Natural killer cell (primary cell): ENCODE measurements at places on chromosomes 16 and 17. TPM values are rescaled to one million over a fixed set of nuclear protein-coding genes. Genes with fewer than 3 reads are reported as not detected.

DNA sequence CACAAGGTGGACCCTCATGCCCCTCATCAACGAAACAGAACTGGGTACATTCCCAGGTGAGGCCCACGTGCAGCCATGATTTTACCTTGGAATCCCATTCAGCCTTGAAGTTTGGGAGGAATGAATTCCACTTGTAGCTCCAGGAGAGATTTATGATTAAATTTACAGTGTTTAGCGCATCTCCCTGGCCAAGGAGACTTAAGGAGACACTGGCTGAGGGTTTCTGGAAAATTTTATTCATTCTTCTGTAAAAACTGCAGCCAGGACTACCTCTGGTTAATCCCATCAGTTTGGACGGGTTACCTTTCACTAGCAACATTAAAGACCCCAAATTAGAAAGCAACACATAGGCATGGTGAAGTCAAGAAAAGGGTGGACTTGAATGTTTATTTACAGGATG is 87.2 kb upstream of the SMURF2 start:
- no peak overlapping the region for H3K4me3 ChIP-seq
- H3K4me1 ChIP-seq: no peaks in the 10 kb centered on the region
- H3K27me3 ChIP-seq: no peaks in the 10 kb centered on the region
- H3K36me3 ChIP-seq: peaks cover 35% of the 10 kb centered on the region

DNA sequence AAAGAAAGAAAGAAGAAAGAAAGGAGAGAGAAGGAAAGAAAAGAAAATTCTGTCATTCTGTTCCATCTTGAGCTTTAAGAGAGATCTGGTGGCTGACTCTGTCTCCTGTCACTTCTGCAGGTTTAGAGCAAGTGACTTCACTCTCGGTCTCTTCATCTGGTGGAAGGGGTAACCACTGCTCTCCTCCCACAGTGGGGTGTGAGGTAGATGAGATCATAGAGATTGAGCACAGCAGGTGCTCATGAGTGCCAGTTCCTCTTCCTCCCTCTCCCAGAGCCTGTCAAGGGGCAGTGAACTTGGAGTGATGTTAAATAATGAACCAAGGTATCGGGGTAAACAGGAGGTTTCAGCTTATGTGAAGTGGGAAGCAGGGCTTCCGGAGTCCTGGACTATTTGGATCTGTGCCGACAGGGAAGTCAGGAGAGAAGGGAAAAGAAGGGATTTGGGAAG is 47.7 kb downstream of the BEAN1 start:
- no peak overlapping the region for H3K4me3 ChIP-seq
- peak; percentile 81 for DNase-seq
- H3K36me3 ChIP-seq: no peaks in the 10 kb centered on the region
- peaks cover 33% of the 10 kb centered on the region for H3K4me1 ChIP-seq
- H3K27me3 ChIP-seq: no peaks in the 10 kb centered on the region

DNA sequence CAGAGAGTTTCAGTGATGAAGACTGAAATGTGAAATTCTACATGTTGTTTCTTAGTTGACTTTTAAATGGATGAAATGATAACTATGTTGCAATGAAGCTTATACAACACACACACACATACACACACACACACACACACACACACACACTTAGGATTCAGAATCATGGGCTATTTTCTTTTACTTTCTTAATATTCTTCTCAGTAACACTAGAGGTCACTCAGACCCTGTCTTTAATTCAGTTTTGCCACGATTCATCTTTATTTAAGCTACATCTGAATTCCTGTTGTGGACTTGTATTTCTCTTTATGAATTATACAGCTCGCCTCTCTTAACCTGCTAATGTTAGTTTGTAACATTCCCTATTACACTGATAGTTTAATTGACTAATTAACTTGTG is 109.6 kb upstream of the GOT2 start:
- H3K27ac ChIP-seq: no peak overlapping the region
- no peaks in the 10 kb centered on the region for H3K27me3 ChIP-seq
- no peaks in the 10 kb centered on the region for H3K4me1 ChIP-seq
- no peaks in the 10 kb centered on the region for H3K36me3 ChIP-seq
- no peak for DNase-seq
- H3K4me3 ChIP-seq: no peak overlapping the region

DNA sequence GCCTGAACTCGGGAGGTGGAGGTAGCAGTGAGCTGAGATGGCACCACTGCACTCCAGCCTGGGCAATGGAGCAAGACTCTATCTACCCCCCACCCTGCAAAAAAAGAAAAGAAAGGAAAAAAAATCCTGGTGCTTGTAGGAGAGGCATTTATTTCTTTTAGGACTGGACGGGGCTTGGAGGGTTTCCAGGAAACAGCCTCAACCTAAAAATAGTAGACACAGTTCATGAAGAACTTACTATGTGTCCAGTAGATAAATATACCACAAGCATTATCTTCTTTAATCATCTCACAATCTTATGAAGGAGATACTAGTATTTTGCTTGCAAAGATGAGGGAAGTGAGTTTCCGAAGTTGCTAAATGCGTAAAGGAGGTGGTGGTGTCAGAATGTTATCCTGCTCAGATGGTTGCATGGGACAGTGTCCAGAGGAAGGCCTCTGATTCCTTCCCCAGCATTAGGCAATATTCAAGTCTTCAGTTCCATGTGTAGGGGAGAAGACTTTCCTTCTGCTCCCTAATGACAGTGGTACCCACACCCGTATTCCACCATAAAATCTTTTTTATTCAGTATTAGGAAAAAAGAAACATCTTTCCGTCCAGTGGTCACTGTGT is 263.2 kb downstream of the WWOX start:
- H3K36me3 ChIP-seq: no peaks in the 10 kb centered on the region
- no peak for DNase-seq
- H3K4me3 ChIP-seq: no peak overlapping the region
- H3K4me1 ChIP-seq: no peaks in the 10 kb centered on the region
- H3K27ac ChIP-seq: no peak overlapping the region

GRCh38 chr16:27315333-27316037 is 1.7 kb downstream of the IL4R start:
- H3K27ac ChIP-seq: peak overlapping the region; percentile 92
- H3K27me3 ChIP-seq: no peaks in the 10 kb centered on the region
- peak; percentile 71 for DNase-seq
- H3K4me3 ChIP-seq: peak overlapping the region; percentile 72
- H3K36me3 ChIP-seq: peaks cover 2% of the 10 kb centered on the region

- peaks cover 13% of the 10 kb centered on the region for H3K4me1 ChIP-seq
- DNase-seq: no peak
- H3K36me3 ChIP-seq: peaks cover 5% of the 10 kb centered on the region
- no peak overlapping the region for H3K27ac ChIP-seq
- H3K27me3 ChIP-seq: no peaks in the 10 kb centered on the region
- H3K4me3 ChIP-seq: no peak overlapping the region
Measured at GRCh38 chr17:39402890-39403605, 1.6 kb upstream of the FBXL20 start.

DNA sequence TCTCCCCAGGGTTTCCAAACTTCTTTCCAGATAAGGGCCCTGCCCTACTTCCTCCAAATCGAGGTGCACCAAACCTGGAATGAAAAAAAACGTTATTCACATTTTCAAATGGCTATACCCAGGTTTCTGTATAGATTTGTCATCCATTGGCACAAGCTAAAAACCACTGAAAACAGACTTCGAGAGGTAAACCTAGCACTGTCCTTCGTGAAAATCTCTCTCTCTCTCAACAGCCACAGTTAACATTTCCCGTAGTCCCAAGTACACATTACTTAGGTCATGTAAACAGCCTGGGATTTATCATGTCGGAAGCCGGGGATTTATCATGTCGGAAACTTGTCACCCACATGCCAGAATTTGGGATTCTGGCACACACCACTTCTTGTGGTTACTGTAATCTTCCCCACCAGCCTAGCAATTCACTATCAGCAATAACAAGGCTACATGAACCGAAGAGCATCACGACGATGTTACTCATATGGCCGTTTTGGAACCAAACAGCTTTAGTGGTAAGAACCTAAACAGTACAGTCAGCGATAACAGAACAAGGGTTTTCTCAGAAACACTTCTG is 1.2 kb downstream of the DDX5 start:
- H3K27ac ChIP-seq: peak overlapping the region; percentile 94
- DNase-seq: no peak
- no peaks in the 10 kb centered on the region for H3K27me3 ChIP-seq
- H3K4me1 ChIP-seq: peaks cover 12% of the 10 kb centered on the region

GRCh38 chr17:57455063-57455914 is 199.0 kb downstream of the MSI2 start:
- H3K36me3 ChIP-seq: no peaks in the 10 kb centered on the region
- peaks cover 59% of the 10 kb centered on the region for H3K4me1 ChIP-seq
- H3K27ac ChIP-seq: no peak overlapping the region
- H3K4me3 ChIP-seq: no peak overlapping the region

DNA sequence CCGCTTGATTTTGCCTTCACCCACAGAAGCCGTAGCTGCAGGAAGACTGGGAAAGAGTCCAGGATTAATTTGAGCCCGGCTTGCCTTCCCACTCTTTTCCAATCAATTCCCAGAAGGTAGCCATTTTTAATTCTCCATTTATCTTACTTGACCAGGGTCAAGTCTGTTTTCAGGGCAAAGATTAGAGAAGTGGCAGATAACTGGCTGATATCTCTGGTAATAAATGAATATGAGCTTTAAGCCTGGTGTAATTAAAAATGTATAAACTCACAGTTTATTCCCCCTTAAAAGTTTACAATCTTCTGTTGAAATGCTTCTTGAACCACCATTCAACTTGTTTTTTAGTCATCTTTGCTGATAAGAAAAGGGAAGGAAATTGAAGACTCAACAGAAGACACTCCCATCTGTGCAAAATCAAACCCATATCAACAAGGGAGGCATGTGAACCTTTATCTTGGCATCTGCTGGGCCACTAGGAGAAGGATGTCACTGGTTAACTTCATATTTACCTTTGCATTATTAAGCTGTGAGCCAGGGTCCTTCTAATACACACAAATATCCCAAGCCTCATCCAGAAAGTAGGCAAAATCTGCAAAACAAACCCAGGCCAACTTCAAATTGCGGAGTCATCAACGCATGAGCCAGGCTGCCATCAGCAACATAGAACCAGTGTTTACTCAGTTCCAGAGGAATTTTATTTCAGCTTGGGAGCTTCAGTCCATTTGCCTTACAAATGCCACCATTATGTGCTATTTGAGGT is 314.6 kb upstream of the MAF start:
- H3K4me3 ChIP-seq: no peak overlapping the region
- H3K27ac ChIP-seq: no peak overlapping the region
- H3K36me3 ChIP-seq: no peaks in the 10 kb centered on the region
- H3K27me3 ChIP-seq: no peaks in the 10 kb centered on the region
- H3K4me1 ChIP-seq: no peaks in the 10 kb centered on the region

DNA sequence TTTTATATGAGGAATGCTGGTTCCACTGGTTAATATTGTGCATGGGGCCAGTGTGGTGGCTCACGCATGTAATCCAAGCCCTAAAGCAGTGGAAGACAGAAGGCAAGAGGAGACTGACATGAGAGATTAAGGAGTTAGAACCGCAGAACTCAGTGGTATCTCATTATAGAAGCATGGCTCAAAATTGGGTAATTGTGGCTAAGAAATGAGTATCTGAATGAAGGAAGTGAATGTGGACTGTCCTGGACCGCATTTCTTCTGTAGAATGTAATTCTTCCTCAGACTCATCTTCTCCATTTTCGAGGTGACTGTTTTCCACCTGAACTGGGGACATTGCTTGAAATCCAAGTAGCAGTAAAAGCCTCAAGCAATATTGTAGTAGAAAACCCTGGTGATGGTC is 42.6 kb upstream of the CDR2 start:
- H3K36me3 ChIP-seq: peaks cover 6% of the 10 kb centered on the region
- no peak overlapping the region for H3K27ac ChIP-seq
- DNase-seq: no peak

DNA sequence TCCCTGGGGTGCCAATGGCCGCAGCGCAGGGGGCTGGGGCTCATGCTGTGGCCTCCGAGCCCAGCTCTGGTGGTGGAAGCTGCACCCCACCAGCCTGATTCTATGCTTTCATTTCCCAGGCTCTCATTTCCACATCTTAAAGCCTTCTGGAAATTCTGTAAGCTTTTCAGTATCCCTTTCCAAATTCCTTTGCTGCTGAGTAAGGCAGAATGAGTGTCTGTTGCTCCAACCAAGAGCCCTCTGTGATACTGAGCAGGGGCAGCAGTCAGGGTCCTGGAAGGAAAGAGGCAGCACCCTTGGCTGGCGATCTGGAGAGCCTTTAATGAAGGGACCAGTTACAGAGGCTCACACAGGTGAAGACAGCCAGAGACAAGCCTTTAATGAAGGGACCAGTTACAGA is 79.5 kb upstream of the FOXF1 start:
- no peak overlapping the region for H3K27ac ChIP-seq
- no peak overlapping the region for H3K4me3 ChIP-seq
- H3K36me3 ChIP-seq: no peaks in the 10 kb centered on the region
- H3K4me1 ChIP-seq: no peaks in the 10 kb centered on the region
- H3K27me3 ChIP-seq: no peaks in the 10 kb centered on the region
- no peak for DNase-seq

DNA sequence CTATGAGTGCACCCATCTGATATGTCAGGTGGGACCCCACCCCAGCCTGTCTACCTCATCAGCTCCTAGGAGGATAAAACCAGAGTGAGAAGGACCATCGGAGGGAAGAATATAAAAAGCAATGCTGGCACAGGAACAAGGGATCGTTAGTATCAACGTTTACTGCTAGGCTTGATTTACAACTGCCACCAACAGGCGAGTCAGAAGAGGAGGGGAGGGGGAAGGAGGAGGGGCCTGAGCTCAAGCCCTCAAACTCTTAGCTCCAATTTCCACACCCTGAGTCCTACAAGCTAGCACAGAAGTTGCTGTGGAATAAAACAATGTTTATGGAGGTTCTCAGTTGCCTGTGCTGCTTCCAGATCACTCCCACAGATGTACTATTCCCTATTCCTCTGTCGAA is 234.5 kb downstream of the C16orf78 start:
- H3K4me1 ChIP-seq: no peaks in the 10 kb centered on the region
- no peak overlapping the region for H3K4me3 ChIP-seq
- no peak for DNase-seq
- no peak overlapping the region for H3K27ac ChIP-seq
- no peaks in the 10 kb centered on the region for H3K27me3 ChIP-seq

- peaks cover 5% of the 10 kb centered on the region for H3K4me1 ChIP-seq
- H3K27ac ChIP-seq: no peak overlapping the region
- no peaks in the 10 kb centered on the region for H3K27me3 ChIP-seq
- H3K36me3 ChIP-seq: no peaks in the 10 kb centered on the region
- no peak overlapping the region for H3K4me3 ChIP-seq
Measured at GRCh38 chr17:29195465-29196081, 15.4 kb upstream of the MYO18A start.

DNA sequence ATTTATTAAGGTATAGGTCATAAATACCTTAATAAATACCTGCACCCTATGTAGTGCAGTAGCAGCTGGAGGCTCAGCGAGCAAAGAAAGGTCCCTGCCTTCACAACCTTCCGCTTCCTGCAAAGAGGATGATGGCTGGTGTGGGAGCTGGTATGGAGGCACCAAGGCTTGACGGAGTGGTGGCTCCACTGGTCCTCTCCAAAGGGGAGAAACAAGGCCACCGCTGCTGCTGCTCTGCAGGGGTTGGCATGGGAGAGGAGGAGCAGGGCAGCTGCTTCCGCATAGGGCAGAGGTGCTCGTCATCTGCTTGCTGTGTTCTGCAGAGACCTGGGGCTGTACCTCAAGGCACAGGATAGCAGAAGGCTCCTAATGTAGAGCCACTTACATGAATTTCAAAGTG is 52.8 kb downstream of the NDEL1 start:
- no peaks in the 10 kb centered on the region for H3K4me1 ChIP-seq
- no peak overlapping the region for H3K27ac ChIP-seq
- no peaks in the 10 kb centered on the region for H3K27me3 ChIP-seq
- H3K4me3 ChIP-seq: no peak overlapping the region
- H3K36me3 ChIP-seq: no peaks in the 10 kb centered on the region

Gene KRTAP4-9
- not detected for total RNA-seq

Gene NPIPA3
- total RNA-seq: not detected

Gene EVPL
- 0.94 TPM for total RNA-seq

Gene NTN1
- 0.12 TPM for total RNA-seq

Gene SMIM36
- not detected for total RNA-seq

Gene CLEC19A
- total RNA-seq: not detected

Gene CCL7
- not detected for total RNA-seq
